ENCODE measurements at places on chromosomes 3 and 15.

GRCh38 chr15:73948982-73949381 lies 22.7 kb downstream of the LOXL1 start:
- no peak for DNase-seq

DNA sequence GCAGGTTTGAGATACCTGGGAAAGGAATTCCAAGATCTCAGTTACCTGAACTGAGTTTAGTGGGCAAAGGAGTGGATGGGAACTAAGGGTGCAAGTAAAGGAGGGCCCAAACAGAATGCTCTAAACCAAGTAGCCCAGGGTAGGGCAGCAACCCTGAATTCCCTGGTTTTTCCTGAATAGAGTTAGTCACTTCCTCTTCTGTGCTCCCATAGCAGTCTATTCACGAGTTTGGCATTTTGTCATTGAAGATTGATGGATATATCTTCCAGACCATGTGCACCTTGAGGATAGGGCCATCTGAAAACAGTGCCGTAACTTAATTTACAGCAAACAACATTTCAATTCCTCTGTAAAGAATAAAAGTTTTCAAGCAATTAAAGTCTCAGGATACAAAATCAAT lies 18.5 kb upstream of the PTX3 start:
- DNase-seq, result no peak

DNA sequence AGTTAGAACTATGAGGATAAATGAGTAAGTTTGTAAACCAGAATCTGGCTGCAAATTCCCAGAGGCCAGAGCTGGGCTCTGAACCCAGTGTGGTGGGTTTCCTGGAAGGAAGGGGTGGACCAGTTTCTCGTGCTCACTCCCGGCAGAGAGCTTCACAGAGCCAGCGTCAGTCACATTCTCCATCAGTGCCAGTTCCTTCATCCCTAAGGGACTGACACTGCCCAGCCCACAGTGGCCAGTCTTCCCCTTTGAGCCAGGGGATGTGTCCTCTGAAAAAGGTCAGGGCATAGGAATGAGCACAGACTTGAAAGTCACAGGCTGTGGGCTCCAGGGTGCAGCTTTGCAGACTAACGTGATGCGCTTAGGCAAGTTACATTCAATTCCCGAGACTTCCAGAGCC lies 135.8 kb upstream of the HACD2 start:
- DNase-seq, result no peak

- no peak for DNase-seq
Measured at GRCh38 chr15:78047761-78048627, 29.5 kb downstream of the TBC1D2B start.

DNA sequence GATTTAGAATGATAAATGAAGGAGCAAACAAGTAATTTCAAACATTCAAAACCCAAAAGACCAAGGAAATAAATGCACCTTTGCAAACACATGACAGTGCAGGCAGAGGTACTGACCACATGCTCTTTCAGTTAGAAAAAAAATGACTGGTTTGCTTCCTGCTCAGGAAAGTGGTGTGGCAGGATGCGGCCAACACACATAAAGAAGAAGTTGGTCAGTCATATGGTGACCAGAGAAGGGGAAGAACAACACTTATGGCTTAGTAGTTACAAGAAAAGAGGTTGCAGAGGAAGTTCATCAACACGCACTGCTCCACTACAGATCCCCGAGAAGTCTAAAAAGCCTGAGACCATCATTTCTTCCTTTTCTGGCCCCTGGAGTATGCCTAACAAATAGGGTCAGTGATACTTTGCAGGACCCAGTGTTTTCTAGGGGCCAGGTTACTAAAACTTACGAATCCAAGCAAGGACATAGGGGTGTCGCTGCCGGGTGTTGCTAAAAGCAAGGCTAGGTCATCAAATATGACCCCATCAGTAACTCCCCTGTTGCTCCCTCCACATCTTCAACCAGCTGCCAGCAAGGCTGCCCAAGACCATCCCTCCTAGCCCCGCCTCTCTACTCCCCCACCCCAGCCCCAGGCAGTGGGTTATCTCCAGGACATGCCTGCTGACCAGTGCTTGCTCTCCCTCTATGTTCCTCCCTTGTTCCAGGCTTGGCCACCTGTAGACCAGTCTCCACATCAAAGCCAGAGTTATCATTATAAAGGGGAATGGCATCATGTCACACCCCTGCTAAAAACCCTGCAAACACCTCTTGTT lies 11.2 kb downstream of the ATP8B4 start:
- no peak for DNase-seq

DNA sequence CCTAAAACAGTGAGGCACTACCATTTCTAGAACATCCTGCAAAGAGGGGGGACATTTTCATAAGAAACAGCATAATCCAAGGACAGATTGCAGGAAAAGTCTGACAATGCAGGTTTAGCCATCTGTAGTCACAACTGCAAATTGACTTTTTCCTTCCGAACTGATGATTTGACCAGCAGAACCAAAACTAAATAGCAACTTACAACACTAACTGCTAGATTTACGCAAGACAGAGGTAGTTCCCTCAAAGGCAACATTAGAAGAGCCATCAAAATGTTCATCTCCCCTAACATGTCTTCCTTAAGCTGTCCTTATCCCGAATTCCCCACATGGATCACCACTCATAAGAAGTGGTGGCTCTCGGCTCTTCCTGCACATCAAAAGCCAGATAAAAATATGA lies 129.6 kb downstream of the GADL1 start:
- DNase-seq, result no peak

DNA sequence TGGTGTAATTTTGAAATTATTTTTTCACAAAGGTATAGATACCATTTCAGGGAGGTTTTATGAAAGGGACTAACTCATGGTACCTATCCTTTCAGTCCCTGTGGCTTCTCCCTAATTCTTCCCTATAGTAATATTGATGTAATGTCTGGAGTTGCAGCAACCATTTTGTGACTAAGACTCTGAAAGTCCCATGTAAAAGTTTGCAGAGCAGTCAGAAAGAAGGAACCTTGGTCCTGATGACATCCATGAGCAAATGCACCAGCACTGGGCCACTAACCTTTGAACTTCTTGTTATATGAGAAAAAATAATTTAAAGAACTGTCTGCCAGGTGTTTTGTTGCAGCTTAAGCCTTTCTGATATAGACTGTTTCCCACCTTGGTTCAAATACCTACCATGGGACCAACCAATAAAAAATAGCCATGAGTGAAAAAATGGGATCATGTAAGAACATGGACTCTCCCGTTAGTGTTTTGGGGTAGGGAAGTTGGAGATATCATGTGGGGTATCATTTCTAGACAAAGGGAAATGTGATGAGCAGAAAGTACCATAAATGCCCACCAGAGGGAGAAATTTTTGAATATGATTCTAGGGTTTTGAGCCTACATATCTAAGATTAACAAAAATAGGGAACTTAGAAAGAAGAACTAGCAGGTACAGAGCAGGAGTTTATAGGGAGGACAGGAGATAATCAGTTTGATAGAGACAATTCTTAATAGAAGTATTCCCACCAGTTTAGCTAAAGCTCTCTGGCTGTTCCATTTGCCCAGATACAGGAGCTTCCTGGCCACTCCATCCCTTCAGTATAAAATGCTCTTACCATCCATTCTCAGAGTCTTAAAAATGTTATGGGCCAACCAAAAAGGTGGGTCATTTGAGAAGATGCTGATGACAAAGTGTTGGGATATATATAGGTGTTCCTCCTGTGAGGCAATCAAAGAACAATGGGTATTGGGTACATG lies 3.4 kb upstream of the CPOX start:
- no peak for DNase-seq

- DNase-seq, result no peak
Measured at GRCh38 chr3:26704736-26705135, 82.2 kb downstream of the LRRC3B start.

DNA sequence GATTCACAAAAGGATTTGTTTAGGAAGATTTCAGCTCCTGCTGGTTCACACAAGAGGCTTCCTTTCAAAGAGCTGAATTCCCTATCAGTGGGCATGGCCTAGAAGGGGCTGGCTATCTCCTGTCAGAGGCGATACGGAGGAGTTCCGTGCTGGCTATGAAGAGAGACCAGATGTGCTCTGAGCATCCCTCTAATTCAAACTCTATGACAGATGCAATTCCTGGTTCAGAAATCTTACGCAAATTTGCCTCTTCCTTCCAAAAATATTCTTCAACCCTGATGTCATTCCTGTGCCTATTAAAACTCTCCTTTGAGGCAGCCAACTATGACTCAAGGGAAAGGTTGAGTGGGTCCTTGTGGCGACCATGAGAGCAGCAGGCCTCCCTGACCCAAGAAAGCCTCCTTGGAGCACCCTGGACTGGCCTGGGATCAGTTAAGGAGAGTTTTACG lies 139.3 kb upstream of the HES1 start:
- DNase-seq, result no peak

DNA sequence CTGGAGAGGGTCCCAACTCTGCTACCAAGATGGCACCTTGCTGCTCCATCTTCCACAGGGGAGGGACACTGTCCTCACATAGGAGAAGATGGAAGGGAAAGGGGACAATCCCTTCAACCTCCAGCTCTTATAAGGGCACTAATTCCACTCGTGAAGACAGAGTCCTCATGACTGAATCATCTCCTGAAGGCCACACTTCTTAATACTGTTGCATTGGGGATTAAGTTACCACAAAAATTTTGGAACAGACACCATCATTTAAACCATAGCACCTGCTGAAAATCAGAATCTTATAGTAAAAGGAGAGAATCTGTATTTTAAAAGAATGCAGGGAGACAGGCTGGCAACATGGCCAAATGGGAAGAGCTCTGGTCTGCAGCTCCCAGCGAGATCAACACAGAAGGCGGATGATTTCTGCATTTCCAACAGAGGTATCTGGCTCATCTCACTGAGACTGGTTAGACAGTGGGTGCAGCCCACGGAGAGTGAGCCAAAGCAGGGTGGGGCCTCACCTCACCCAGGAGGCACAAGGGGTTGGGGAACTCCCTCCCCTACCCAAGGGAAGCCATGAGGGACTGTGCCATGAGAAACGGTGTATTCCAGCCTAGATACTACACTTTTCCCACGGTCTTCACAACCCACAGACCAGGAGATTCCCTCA lies 69.4 kb upstream of the LIPC start:
- no peak for DNase-seq

DNA sequence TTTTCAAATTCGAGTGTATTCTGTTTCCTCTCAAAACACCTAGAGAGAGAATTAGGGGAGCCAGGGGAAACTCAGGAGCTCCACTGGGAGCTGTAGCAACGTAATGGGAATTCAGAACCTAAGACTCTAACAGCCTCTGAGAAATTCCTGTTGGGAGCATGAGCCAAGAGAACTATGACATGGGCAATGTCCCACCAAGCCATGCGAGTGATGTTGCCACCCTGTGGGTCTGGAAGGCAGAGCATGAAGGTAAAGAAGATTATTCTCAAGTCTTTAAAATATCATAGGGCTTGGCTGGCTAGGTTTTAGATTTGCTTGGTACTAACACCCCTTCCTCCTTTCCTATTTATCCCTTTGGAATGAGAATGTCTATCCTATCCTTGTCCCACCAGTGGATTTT lies 392.6 kb upstream of the ADAMTS9 start:
- DNase-seq, result no peak

DNA sequence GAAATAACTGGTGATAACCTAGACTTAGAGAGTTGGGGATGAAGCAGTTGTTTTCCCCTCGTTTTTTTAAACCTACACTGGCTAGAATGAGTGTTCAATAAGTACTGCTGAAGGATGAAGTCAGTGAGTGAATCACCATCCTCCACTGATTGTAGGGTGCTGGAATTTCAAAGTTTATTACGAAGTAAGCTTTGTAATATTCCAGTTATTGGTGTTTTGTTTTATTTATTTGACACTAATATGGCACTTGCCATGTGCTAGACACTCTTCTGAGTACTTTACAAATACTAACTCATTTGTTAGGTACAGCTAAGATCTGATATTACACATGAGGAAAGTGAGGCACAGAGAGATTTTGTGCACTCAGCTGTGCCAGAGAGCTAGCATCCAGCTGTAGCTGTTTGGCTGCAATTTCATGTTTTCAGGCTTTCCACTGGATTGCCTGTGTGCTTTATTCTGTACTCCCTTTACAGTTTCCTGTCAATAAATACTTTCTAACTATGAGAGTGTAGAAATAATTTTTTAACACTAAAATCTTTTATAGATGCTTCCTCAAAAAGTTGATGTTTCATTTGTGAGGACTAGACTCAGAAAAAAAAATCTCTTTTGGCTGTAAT lies 5.8 kb downstream of the MAP2K5 start:
- no peak for DNase-seq

DNA sequence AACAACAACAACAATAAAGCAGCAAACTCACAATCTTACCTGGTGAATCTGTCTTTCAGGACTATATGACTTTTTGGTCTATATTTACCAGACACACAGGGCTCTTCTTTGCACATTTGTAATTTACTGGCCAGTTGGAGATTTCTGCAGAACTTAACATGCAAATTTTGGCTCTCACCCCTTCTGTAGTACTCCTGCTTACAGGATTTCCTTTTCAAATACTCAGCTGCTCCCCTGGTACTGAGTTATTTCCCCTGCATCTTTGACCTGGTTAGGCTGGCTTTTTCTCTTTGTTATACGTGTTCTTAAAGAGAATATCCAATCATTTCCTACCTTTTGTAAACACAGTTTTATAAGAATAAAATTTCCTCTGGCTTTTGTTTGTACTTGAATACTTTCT lies 228.0 kb downstream of the MBNL1 start:
- DNase-seq, result no peak

- no peak for DNase-seq
Measured at GRCh38 chr3:98209244-98209643, 42.7 kb downstream of the OR5H15 start.

DNA sequence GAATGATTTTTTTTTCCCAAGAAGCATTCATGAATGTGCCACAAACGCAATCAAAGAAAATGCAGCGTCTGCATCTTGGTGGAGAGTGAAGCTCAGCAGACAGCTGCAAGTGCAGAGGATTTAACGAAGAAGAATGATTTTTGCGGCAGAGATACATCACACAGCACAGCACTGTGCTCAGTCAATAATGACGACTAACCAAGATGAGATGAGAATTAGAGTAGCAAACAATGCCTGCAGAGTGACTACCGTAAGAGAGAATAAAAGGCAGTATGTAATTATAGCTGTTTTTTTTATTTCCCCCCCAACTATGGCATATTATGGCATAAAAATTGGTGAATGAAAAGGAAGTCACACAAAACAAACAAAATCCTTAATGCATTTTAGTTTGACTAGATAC lies 218.0 kb upstream of the ROBO1 start:
- DNase-seq, result no peak

- DNase-seq, result no peak
Measured at GRCh38 chr3:55294557-55294956, 192.5 kb downstream of the WNT5A start.

GRCh38 chr3:34155108-34155507 lies 356.7 kb downstream of the PDCD6IP start:
- no peak for DNase-seq

DNA sequence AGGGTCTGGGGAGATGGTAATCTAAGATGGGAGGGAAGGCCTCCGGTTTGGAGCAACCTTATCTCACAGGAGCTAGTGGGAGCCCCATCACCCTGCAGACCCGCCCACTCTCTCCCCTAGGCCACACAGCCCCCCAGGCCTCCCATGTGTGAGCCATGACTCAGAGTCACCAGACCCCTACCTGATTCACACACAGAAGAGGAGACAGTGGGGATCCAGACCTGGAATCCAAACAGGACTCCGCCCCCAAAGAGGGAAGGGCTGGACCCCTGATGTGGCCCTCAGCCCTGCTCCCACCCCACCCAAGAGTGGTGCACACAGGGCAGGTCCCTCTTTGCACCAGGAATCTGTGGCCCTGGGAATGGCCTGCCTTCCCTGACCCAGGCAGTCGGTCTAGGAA lies 97.4 kb downstream of the ADCY5 start:
- no peak for DNase-seq

GRCh38 chr3:50480471-50480870 lies 23.0 kb downstream of the CACNA2D2 start:
- no peak for DNase-seq

GRCh38 chr3:140198242-140198641 lies 263.3 kb downstream of the CLSTN2 start:
- DNase-seq, result no peak

GRCh38 chr15:65404186-65404872 lies 18.4 kb downstream of the IGDCC4 start:
- no peak for DNase-seq
